Non-pigmented ciliary epithelial cell (primary cell): ENCODE measurements at places on chromosomes 11 and 22.
A peak's percentile ranks its signal among the peaks of the same experiment; 100 is the strongest.

GRCh38 chr11:83306200-83307080 lies 20.3 kb upstream of the CCDC90B start:
- no peak for DNase-seq

GRCh38 chr11:68044145-68044813 lies 5.5 kb downstream of the TCIRG1 start:
- no peak for DNase-seq

GRCh38 chr22:34344702-34345101 lies 424.4 kb upstream of the LARGE1 start:
- no peak for DNase-seq

DNA sequence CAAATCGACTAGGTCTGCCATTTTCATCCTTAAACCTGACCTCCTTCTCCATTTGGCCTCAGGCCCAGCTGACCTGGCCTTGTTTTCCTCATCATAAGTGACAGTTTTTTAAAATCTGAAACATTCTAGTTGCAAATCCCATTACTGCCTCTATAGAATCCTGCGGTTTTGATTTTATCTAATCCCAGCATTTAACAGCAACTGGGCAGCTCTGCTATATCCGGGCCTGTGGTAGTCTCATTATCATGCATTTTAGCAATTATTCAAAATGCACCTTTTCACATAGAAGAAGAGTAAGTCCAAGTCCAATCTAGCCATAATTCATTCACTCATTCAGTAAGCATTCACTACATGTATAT lies 28.6 kb upstream of the BIRC3 start:
- no peak for DNase-seq

GRCh38 chr11:134050541-134051383 lies 18.1 kb upstream of the JAM3 start:
- no peak for DNase-seq

DNA sequence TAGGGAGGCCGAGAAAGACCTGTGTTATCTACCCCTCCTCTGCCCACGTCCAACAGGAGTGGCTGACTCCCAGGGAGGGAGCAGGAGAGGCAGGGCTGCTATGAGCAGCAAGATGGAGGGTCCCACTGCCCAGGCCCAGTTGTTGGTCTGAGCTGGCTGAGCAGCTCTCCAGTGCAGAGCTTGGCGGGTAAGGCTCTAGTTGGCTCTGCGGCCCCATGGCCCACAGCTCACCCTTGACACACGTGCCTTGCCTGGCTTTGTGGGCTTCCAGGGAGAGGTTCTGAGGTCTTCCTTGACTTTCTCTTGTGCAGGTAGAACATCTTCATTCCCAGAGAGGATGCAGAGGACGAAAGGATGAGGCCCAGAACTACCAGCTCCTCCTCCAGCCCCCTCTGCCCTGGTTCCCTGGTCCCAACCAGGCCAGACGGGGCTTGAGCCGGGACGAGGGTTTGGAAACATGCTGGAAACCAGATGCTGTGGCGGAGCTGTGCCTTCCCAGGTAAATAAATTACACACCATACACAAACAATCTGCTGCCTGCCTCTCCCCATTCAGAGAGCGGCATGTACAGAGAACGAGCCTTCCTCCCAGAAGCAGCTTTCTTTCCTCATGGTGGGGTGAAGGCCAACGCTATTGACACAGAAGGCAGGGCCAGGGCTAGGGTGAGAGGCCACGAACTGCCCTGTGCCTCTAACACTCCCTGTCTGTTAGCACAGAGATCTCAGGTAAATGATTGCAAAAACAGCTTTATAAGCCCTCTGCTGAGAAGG lies 48.1 kb downstream of the DSCAML1 start:
- DNase-seq = no peak

DNA sequence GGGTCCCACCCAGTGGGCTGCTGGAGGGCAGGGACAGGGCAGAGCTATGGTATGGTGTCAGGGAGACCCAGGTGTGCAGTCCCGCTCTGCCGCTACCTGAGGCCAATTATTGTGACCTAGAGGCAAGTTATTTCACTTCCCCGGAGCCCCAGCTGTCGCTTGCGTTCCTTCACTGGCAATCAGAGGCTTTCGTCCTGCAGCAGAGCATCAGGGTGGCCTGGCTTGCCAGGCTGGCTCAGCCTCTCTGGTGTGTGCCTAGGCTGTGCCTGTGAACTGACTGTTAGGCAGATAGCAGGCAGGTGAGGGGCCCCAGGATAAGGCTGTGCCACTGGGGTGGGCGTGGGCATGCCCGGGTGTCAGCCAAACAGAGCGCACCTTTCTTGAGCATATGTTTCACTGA lies 31.4 kb downstream of the GLB1L2 start:
- no peak for DNase-seq

DNA sequence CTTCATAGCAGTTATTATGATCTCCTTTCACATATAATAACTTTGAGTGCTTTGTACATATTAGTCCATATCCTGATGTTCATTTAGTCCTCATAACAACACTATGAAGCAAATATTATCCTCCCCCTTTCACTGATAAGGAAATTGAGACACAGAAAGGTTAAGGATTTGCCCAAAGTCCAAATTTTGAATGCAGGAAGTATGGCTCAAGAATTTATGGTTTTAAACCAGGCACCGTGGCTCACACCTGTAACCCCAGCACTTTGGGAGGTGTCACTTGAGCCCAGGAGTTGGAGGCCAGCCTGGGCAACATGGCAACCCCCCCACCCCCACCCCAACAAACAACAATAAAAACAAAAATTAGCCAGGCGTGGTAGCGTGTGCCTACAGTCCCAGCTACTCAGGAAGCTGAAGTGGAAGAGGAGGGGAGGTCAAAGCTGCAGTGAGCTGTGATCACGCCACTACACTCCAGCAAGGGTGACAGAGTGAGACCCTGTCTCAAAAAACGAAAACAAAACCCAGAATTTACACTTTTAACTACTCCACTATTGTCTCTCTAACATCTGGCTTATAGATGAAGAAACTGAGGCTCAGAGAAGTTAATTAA lies 8.6 kb downstream of the CCDC34 start:
- DNase-seq = no peak

DNA sequence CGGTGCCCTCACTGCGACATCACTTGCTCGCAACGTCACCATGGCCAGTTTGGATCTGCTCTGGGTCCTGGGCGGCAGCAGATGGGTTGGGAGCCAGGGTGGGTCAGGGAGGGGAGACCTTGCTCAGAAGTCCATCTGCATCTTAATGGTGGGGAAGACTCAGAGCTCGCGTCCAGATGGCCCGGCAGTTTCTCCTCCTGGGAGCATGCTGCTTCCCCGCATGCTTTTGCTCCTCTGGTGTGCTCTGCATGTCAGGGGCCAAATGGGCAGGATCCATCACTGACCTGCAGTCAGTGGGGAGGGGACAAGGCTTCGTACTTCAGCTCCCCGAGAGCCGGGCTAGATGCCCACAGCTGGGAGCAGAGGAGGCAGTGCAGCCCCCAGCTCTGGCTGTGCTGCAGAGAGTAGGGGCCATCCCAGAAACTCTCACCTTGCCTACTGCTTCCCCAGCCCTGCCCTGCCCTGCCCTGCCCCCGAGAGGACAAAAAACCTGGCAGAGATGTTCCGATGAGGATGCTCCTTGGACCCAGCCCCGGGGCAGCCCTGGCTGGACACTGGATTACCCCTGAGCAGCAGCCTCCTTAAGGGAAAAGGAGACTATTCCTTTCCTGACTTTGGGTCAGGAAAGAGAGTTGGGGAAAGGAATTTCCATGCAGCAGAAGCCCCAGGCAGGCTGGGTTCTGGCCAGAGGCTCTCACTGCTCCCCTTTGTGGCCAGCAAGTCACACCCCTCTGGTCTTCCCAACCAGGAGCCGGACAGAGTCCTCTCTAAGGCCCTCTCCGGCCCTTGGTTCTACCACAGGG lies 149.9 kb downstream of the PKNOX2 start:
- no peak for DNase-seq

GRCh38 chr11:3841426-3842350 lies 929 bp upstream of the RHOG start:
- peak; percentile 27 for DNase-seq

- no peak for DNase-seq
Observed at GRCh38 chr22:49487950-49488349, 339.7 kb downstream of the BRD1 start.

GRCh38 chr22:24407884-24408283 lies 19.5 kb upstream of the ADORA2A start:
- DNase-seq = no peak

- no peak for DNase-seq
Observed at GRCh38 chr11:9231848-9232177, 33.3 kb downstream of the DENND5A start.

GRCh38 chr11:7314811-7315604 lies 63.3 kb downstream of the SYT9 start:
- no peak for DNase-seq

DNA sequence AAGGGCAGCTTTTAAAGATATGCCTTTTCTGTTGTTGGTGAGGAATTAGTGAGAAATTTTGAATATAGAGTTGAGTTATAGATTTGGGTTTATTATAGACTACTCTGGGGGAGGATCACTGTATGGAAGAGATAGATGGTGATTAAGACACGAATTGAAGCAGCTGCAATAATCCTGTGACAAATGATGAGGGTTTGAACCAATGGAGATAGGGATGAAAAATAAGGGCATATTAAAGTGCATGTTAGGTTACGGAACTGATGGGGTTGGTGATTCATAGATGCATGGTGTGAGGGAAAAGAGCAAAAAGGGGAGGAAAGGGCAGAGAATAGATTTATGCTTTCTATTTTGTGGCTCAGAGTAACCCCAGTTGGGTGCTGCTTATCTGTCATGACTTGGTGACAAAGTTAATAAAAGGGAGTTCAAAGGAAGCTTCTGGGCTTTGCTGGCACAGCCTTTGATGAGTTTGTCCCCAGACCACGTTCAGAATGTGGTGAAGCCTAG lies 11.8 kb downstream of the C11orf87 start:
- no peak for DNase-seq

GRCh38 chr22:22691055-22691454 lies 46.6 kb downstream of the GGTLC2 start:
- DNase-seq = no peak

GRCh38 chr11:75188671-75189070 lies 37.8 kb downstream of the SLCO2B1 start:
- no peak for DNase-seq

GRCh38 chr11:47234669-47235100 lies 13.9 kb downstream of the ACP2 start:
- no peak for DNase-seq

- DNase-seq = no peak
Observed at GRCh38 chr11:115706626-115707135, 202.5 kb upstream of the CADM1 start.

GRCh38 chr11:64020976-64021756 lies 14.6 kb upstream of the FLRT1 start:
- no peak for DNase-seq

GRCh38 chr11:124402326-124402922 lies 3.6 kb upstream of the OR8B3 start:
- peak; percentile 70 for DNase-seq

GRCh38 chr11:71255800-71256479 lies 3.6 kb upstream of the SHANK2 start:
- no peak for DNase-seq

DNA sequence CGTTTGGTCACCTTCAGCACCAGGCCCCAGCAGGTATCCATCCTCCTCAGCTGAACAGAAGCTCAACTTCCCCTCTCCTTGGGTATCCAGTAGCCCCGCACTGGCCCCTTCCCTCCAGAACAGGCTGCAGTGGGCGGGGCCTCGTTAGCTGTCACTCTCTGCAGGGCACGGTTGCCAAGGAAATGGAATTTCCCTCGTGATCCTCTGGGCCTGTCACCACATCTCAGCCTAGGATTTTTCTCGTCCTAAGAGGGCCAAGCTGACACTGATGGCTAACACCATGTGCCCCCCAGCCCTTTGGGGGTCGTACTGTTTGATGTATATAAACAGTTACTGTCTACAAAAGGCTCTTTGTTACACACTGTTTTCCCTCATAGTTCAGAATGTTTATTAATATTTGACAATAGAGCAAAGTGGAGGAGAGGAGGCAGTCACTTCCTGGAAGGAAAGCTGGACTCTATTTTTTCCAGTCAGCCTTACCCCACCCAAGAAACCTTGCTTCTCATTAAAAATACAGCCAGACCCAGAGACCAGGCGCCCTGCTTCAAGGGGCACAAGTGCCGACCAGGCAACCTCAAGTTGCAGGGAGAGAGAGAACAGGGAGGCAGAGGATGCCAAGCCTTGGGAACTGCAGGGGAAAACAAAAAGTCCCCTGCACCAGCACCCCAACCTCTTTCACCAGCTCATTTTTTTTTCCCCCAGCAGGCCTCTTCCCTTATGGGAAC lies 44.5 kb downstream of the FEZ1 start:
- no peak for DNase-seq

- DNase-seq = no peak
Observed at GRCh38 chr11:129295746-129296145, 79.9 kb upstream of the BARX2 start.
